Activated T-cell treated with anti-CD3 and anti-CD28 coated beads, Interleukin-2, amount 50 U/mL, for 72 hours (primary cell): ENCODE measurements at places on chromosomes 11 and 22. TPM values are rescaled to one million over a fixed set of nuclear protein-coding genes. Genes with fewer than 3 reads are reported as not detected.

GRCh38 chr11:69186316-69187260 lies 30.9 kb downstream of the SMIM38 start:
- no peak for DNase-seq
- H3K27me3 ChIP-seq, result peaks cover 5% of the 10 kb centered on the region
- H3K36me3 ChIP-seq, result peaks cover 4% of the 10 kb centered on the region
- H3K4me1 ChIP-seq, result peaks cover 6% of the 10 kb centered on the region

FIBP gene
- 86.4 TPM for total RNA-seq

COA4 gene
- 38.1 TPM for total RNA-seq

RAB36 gene
- 0.19 TPM for total RNA-seq

- DNase-seq, result no peak
- no peaks in the 10 kb centered on the region for H3K27me3 ChIP-seq
- peaks cover 21% of the 10 kb centered on the region for H3K36me3 ChIP-seq
- no peak overlapping the region for H3K4me3 ChIP-seq
- no peak overlapping the region for H3K27ac ChIP-seq
These were observed 44.3 kb downstream of the KCNQ1 start for GRCh38 chr11:2489083-2489482.

MAPK11 gene
- total RNA-seq, result 16.6 TPM

KCNJ1 gene
- total RNA-seq, result not detected

DNA sequence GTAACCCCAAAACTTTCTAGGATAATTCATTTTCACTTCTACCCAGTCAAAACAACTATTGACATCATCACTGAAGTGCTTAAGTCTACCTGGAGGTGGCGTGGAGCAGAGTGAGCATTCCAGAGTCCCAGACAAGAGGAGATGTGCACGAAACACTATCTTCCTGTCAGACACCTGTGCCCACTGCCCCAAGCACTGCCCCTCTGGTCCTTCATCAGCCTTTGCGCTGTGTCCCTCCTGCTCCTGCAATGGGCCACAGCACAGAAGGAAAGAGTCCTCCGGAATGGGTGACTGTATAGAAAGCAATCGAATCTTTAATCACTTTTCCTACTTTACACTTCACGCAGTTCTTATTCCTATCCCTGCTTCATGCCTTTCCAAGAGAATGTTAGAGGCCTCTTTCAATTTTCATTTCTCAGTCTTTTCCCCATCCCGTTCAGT lies 512 bp upstream of the GRIA4 start:
- peaks cover 17% of the 10 kb centered on the region for H3K4me1 ChIP-seq
- H3K36me3 ChIP-seq, result no peaks in the 10 kb centered on the region
- H3K27ac ChIP-seq, result no peak overlapping the region
- H3K27me3 ChIP-seq, result peaks cover 66% of the 10 kb centered on the region
- H3K4me3 ChIP-seq, result peak overlapping the region; percentile 84

GRCh38 chr11:46357483-46357936 lies 10.2 kb downstream of the DGKZ start:
- no peak overlapping the region for H3K4me3 ChIP-seq
- DNase-seq, result no peak
- H3K27me3 ChIP-seq, result no peaks in the 10 kb centered on the region

- H3K36me3 ChIP-seq, result no peaks in the 10 kb centered on the region
- no peaks in the 10 kb centered on the region for H3K27me3 ChIP-seq
- no peak overlapping the region for H3K4me3 ChIP-seq
- no peak overlapping the region for H3K27ac ChIP-seq
- peaks cover 6% of the 10 kb centered on the region for H3K4me1 ChIP-seq
These were observed 42.2 kb downstream of the TRIOBP start for GRCh38 chr22:37739035-37739434.

DNA sequence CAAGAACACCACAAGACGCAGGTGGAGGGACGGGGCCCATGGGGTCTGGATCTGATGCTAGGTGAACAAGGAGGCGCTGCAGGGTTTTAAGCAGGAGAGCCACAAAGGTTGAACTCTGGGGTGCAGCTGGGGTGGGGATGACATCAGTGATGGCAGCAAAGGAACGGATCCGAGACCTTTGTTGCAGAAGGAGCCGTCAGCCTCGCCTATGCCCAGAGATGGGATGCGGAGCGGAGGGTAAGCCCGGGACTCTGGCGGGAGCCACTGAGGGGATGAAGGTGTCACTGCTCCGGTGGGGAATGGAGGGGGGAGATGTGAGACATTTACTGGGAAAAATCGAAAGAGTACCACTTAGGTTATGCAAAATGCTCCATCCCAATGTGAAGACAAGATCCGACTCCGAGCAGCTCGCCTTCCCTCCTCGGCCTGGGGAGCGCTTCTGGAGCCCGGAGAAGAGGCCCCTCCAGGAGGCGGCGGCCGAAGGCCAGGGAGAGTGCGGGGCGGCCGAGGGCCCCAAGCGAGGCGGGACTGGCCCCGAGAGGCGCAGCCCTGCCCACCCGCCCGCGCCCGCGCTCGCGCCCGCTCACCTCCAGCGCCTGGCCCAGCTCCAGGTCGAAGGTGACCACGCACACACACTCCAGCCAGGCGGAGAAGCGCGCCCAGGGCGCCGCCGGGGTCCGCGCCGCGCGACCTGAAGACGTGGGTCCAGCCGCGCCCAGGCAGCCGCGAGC lies 422 bp downstream of the DENND6B start:
- H3K27me3 ChIP-seq, result peaks cover 8% of the 10 kb centered on the region
- H3K27ac ChIP-seq, result no peak overlapping the region
- H3K36me3 ChIP-seq, result no peaks in the 10 kb centered on the region

- no peaks in the 10 kb centered on the region for H3K36me3 ChIP-seq
- no peak for DNase-seq
- H3K4me3 ChIP-seq, result peak overlapping the region; percentile 26
- H3K27ac ChIP-seq, result no peak overlapping the region
These were observed 636 bp upstream of the PHOX2A start for GRCh38 chr11:72244361-72245262.

PLXNB2 gene
- 30.2 TPM for total RNA-seq

DNA sequence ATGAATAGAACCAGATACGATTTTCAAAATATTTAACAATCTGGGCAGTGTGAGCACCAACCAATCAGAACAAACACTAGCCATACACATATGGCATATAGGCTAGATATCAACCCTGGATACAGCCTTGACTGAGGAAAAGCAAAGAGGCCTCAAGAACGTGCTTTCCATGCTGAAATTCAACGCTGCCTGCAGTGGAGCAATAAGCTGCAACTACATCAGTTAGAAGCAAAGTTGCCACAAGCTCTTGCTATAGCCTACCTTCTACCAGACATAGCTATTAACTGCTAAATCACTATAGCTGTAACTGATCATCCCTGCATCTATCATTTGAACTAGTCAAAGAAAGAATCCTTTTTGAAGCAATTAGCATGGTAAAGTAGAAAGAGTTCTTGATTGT lies 42.5 kb downstream of the DENND5A start:
- no peaks in the 10 kb centered on the region for H3K36me3 ChIP-seq
- no peaks in the 10 kb centered on the region for H3K4me1 ChIP-seq
- no peak for DNase-seq
- no peaks in the 10 kb centered on the region for H3K27me3 ChIP-seq
- H3K27ac ChIP-seq, result no peak overlapping the region
- H3K4me3 ChIP-seq, result no peak overlapping the region

OR10D3 gene
- not detected for total RNA-seq

GRCh38 chr11:117748771-117749540 lies 48.1 kb downstream of the DSCAML1 start:
- no peak for DNase-seq
- H3K27ac ChIP-seq, result no peak overlapping the region
- H3K4me3 ChIP-seq, result no peak overlapping the region
- H3K36me3 ChIP-seq, result no peaks in the 10 kb centered on the region
- H3K4me1 ChIP-seq, result no peaks in the 10 kb centered on the region
- H3K27me3 ChIP-seq, result no peaks in the 10 kb centered on the region

MMP1 gene
- total RNA-seq, result not detected

DNA sequence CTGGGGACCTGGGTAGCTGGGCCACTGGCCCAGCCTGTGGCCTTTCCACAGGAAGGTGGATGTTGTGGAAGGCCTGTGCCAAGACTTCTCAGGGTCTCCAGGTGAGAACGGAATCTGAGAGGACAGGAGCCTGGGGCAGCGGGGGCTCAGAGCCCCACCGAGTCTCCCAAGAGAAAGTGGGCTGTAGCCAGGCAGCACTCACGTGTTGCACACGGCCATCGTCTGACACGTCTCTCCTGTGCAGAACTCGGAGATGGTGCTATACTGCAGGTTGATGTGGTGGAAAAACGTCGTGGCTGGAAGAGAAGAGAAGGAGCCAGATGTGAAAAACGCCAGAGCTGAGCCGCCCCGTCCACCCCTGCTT lies 6.4 kb downstream of the MOB2 start:
- H3K4me3 ChIP-seq, result no peak overlapping the region
- H3K27me3 ChIP-seq, result no peaks in the 10 kb centered on the region
- H3K36me3 ChIP-seq, result peaks cover 4% of the 10 kb centered on the region

DNA sequence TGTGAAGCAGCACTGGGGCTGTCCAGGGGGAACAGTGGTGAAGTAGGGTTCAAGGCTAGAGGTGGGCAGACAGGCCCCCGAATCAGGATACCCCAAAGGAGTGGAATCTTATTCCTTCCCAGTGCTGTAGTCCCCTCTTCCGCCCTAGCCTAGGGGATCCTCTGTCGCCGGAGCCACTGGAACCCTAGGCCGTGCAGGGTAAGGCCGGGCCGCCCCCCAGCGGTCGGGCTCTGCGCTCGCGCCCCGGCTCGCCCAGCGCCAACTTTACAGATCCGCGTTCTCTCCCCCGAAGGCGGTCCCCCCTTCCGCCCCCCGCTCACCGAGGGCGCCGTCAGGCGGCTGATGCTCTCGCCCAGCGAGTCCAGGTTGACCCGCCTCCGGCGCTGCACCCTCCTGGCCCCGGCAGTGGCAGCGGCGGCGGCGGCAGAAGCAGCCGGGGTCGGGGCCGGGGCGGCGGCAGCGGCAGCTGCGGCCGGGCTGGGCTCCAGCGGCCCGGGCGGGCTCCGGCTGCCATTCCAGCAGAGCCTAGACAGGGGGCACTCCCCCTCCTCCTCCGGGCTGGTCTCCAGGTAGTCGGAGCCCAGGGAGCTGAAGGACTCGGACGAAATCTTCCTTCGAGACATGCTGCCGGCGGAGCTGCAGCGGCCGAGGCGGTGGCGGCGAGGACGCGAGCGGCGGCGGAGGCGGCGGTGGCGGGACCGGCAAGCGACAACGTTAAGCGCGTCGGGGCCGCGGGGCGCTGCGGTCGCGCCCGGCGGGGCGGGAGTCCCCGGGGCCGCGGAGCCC lies 650 bp downstream of the GUCY1A2 start:
- H3K36me3 ChIP-seq, result peaks cover 6% of the 10 kb centered on the region
- no peak overlapping the region for H3K27ac ChIP-seq
- peak overlapping the region; percentile 42 for H3K4me3 ChIP-seq
- H3K4me1 ChIP-seq, result peaks cover 5% of the 10 kb centered on the region
- peaks cover 36% of the 10 kb centered on the region for H3K27me3 ChIP-seq
- peak; percentile 14 for DNase-seq

DNA sequence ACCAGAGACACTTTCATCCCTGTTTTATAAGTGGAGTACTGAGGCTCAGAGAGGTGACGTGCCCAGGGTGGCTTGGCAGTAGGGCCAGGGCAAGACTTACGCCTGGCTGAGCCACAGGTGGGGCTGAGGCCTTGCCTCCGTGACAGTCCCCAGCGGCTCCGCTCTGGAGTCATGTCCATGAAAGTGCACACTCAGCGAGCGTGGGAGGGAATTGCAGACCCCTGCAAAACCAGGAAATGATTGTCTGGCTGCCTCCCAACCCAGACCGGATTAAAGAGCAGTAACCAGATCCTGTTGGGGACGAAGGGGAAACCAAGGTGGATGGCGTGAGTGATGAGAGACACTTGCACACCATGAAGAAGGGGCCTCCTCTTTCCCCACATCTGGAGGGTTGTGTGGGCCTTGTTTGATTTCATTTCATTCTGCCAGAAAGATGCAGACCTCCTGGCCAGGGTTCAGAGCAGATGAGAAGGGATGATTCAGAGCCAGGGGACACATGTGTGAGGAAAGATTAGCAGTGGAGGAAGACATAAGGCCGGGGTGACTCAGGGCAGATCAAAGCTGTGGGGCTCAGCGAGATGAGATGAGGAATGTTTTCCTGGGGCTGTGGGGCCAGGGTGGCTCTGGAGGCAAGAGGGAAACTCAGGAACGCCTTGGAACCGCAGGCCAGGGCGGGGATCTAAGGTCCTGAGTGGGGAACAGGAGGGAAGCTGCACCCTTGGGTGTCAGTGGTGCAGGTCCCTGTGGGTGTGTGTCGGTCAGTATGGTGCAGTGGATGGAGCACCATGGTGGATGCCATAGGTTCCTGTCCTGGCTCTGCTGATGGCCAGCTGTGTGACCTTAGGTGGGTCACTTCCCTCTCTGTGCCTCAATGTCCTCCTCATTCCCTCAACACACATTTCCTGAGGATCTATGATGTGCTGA lies 29.9 kb upstream of the LRRC32 start:
- H3K27me3 ChIP-seq, result peaks cover 9% of the 10 kb centered on the region
- no peaks in the 10 kb centered on the region for H3K36me3 ChIP-seq
- H3K27ac ChIP-seq, result no peak overlapping the region
- no peak overlapping the region for H3K4me3 ChIP-seq
- peaks cover 12% of the 10 kb centered on the region for H3K4me1 ChIP-seq
